Endothelial cell (in vitro differentiated cells): ENCODE measurements at places on chromosomes 12 and 14. TPM values are rescaled to one million over a fixed set of nuclear protein-coding genes. Genes with fewer than 3 reads are reported as not detected.

DNA sequence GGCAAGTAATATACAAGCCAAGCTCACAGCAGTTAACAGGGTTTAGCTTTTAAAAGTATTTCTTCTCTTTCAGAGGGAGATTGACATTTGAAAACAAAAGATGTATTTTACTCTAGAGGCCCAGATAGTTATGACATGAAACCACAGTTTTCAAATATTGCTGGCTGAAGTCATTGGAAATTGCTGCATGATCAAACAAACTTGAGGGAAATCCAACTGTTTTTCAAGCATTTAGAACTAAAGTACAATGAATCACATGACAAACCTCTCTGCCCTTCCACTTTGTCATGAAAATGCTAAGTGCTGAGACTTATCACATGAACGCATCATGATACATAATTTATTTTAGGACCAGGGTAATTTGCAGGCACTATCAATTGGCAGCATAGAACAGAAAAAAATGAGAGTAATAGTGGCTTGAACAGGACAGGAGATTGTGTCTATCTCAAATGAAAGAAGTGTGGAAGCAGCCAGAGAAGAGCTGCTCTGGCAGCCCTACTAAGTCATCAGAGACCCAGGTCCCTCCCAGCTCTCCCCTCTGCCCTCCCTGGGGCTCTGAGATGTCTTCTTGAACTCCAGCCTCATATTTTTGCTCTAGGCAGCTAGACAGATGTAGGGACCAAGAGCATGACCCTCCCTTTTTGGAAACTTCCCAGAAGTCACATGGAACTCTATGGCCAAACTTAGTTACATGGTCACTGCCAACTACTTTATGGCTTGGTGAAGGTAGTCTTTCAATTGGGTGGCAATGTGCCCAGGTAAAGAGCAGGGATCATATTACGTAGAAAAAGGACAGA is 90.1 kb upstream of the PELI2 start:
- no peaks in the 10 kb centered on the region for H3K36me3 ChIP-seq
- H3K27me3 ChIP-seq: no peaks in the 10 kb centered on the region
- H3K27ac ChIP-seq: no peak overlapping the region
- H3K4me3 ChIP-seq: no peak overlapping the region

DNA sequence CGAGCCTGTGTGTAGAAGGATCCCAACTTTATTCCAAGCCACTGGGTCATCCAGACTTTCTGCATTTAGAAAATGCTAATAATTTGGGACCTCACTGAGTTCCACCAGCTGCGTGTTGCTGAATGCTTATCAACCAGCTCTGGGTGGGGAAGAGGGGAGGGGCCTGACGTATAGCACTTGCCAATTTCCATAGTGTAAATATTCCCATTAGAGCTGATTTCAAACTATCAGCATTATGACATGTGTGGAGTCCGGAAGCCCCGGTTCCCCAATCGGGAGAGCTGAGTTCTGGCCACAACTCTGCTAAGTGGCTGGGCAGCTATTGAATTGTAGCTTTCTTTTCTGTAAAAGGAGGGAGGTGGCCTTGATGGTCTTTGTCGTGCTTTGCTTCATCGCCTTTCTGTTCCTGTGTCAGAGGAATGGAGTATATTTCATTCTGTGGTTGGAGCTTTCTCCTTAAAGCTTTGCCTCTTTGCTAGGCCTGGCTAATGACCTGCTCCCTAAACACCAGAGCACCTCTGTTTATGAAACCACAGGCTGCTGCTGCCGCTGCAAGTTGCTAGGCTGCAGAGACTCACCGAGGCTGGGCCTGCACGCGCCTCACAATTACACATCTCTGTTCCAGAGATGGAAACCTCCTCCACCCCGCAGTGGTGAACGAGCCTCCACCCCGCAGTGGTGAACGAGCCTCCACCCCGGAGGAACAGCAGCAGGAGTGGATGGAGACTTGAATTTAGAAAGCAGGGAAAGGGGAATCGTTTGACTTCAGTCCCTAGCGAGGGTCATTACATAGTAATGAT is 7.7 kb upstream of the BCL7A start:
- no peak for DNase-seq
- H3K27ac ChIP-seq: no peak overlapping the region

DNA sequence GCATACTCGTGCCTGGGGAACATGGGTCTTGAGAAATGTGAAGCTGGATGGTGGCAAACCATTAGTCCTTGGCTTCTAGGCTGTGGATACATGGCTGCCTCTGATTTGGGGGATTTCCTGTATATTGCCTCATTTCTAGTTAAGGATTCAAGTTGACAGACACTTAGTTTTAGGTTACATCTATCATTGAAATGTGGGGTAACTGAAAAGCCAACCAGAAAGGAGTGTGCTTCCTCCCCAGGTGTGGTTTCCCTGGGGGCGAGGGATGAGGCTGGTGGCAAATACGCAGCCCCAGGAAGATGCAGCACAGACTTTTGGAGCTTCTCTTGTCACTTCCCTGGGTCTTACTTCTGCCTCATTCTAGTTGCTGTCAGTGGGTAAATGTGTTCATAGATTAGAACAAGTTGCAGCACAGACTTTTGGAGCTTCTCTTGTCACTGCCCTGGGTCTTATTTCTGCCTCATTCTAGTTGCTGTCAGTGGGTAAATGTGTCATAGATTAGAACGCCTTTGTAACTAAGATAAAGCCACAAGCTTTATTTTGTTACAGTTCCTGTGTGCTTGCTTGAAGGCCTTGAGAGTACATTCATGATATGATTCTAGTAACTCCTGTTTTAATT is 85.1 kb downstream of the BORCS5 start:
- H3K4me1 ChIP-seq: peaks cover 12% of the 10 kb centered on the region
- no peak for DNase-seq
- peaks cover 5% of the 10 kb centered on the region for H3K36me3 ChIP-seq
- peaks cover 3% of the 10 kb centered on the region for H3K27me3 ChIP-seq

GRCh38 chr14:105474483-105475268 is at the start of gene CRIP2:
Gene CRIP2 (plus strand): TSS chr14:105474821. CDS start chr14:105474863, 42 bp downstream.
- H3K4me1 ChIP-seq: peaks cover 9% of the 10 kb centered on the region
- DNase-seq: peak; percentile 68
- H3K4me3 ChIP-seq: peak within 1 kb of the TSS; percentile 82
- H3K27ac ChIP-seq: peak within 1 kb of the TSS; percentile 24

DNA sequence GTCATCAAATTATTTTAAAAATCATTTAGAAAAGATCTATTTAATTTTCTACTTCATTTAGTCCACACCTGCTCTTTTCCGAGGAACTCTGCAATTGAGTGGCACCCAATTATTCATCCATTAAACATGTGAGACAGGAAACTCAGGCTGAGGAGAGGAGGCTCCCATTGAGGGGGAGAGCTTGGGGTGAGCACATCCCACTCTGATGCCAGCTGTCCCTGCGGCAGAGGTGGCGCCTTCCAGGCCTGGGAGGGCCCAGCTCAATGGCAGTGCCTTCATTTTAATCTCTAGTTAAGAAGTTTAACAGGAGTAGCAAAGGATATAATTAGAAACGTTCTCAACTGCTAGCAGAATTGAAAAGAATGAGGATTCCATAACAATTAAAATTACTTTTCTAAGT is 92.0 kb downstream of the ITPR2 start:
- no peak for DNase-seq
- peaks cover 1% of the 10 kb centered on the region for H3K27me3 ChIP-seq
- H3K4me1 ChIP-seq: peaks cover 20% of the 10 kb centered on the region
- peaks cover 2% of the 10 kb centered on the region for H3K36me3 ChIP-seq

HOTAIR gene
- total RNA-seq: 1.4 TPM

HOXC12 gene
- 1.3 TPM for total RNA-seq

TDRD9 gene
- total RNA-seq: not detected

DAAM1 gene
- total RNA-seq: 103 TPM

CLEC12A gene
- not detected for total RNA-seq

TCL1B gene
- total RNA-seq: not detected
